Effector memory CD8-positive, alpha-beta T cell (primary cell): ENCODE measurements at places on chromosomes 11 and 22.

DNA sequence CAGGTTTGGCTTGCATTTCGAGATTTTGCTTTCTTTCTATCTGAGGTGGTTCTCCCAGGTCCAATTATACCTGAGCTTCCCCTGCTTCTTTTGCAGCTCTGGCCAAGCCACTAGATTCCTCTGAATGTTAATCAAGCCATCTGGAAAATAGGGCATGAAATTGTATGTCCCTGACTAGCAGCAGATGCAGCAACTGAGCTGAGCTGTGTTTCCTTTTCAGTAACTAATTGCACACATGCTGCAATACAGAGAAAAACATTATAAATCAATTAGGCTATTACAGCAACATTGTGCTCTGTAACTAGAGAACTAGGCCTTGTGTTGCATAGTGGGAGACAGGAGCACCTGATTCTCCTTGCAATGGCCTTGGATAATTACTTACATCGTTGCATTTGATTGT is 408.3 kb downstream of the ETS1 start:
- DNase-seq: no peak

DNA sequence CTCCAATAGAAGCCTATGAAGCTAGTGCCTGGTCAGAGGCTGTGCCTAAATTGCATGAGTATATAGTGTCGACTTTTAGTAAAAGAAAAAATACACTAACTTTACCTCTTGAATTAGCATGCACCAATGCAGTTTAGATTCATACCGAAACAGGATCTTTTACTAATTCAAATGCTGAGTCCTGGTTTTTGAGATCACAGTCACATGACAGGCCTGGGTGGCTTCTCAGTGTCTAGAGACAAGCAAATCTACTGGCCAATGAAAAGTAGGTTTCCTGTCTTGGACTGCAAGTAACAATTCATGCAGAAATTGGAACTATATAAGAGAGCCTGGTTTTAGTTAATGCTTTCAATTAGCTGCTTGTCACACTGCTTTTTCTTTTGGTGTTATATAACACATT is 7.2 kb downstream of the ARHGEF12 start:
- DNase-seq: no peak

- DNase-seq: no peak
Measured at GRCh38 chr11:9530020-9530621, 43.3 kb upstream of the WEE1 start.

GRCh38 chr11:122230385-122230755 is 114.4 kb upstream of the BLID start:
- DNase-seq: no peak

DNA sequence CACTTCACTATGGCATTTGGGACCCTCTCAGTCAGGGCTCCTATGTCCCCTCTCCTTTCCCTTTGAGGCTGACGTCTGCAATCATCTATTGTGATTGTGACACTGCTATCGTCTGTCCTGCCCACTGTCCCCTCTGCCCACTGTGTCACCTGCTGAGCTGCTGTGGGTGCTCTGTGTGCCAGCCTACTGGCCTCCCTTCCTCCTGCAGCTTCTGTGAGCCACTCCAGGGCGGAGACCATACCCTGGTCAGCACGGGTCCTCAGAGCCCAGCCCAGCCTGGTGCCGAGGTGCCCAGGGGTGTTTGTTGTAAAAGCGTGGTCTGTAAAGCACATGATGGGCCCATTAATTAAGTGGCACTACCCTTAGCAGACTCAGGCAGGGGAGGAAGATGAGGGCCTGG is 29.4 kb downstream of the MPPED1 start:
- no peak for DNase-seq

GRCh38 chr11:8681837-8682302 is 595 bp downstream of the TRIM66 start:
- peak; percentile 8 for DNase-seq

GRCh38 chr22:19604711-19605268 is 80.6 kb upstream of the CLDN5 start:
- no peak for DNase-seq

DNA sequence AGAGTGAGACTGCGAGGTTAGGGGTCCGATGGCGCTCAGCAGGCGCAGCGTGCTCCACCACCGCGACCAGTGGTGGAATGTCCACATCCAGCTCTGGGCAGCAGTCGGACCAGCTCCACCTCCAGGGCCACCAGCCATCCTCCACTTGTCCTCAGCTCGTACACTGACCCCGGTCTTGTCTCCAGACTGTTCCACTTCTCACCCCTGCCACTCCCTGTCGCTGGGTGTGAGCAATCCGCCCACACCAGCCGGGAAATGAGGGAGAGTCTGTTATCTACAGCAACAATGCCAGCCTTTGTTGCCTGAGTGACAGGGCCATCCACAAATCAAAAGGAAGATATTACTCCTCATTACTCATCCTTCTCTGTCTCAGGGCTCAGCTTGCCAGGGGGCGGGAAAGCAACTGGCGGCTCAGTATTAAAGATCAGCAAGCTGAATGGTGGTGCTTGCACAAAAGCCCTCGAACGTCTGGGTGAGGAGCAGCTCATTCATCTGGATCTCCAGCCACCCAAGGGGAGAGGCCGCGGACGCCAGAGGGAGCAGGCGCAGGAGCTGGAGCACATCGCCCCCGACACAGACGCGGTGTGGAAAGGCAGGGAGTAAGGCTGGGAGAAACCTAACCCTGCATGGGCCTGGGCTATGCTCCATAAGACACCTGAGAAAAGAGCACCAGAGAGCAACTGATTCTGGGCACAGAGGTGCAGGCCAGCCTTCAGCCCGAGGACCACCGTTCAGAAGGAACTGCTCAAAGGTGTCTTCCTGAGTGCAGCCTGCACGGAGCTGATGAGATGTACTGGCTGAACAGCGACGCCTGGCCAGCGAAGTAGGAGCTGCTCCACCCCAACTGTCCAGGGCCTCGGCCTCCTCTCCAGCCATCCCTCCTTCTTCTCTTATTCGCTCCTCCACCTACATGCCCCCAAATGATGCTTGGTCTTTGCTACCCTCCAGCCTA is 21.9 kb downstream of the IGSF9B start:
- DNase-seq: no peak

DNA sequence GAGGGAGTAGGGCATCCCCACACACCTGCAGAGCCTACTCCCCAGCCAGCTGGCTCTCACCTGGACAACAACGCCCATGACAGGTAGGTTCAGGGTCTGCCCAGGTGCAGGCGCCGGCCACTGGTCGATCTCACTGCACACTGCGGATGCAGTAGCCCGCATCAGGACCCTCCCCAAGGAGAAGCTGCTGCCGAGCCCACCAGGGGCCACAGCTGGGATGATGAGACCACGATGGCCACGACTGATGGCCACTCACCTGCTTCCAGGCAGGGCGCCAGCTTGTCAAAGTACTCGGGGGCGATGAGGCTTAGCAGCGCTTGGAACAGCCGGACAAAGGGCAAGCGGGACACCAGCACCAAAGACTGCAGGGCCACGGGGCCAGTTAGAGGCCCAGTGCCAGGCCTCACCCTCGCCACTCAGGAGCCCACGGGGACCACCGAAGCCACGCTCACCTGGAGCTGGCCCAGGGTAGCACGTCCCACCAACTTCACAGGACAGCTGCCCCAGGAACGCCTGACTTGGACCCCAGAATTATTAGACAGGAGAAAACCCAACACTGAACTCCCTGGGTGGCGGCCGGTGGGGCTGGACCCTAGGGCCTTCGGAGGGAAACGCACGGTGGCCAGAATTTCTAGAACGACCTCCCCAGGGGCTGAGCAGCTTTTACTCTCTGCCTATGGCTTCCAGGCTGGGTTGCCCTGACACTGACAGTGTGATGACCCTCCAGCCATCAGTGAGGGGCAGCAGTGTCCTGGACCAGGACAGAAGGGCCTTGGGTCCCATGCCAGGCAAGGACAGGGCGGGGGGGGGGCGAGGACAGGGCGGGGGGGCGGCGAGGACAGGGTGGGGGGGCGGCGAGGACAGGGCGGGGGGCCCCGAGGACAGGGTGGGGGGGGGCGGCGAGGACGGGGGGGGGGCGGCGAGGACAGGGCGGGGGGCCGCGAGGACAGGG is 8.9 kb upstream of the PLXNB2 start:
- DNase-seq: no peak

DNA sequence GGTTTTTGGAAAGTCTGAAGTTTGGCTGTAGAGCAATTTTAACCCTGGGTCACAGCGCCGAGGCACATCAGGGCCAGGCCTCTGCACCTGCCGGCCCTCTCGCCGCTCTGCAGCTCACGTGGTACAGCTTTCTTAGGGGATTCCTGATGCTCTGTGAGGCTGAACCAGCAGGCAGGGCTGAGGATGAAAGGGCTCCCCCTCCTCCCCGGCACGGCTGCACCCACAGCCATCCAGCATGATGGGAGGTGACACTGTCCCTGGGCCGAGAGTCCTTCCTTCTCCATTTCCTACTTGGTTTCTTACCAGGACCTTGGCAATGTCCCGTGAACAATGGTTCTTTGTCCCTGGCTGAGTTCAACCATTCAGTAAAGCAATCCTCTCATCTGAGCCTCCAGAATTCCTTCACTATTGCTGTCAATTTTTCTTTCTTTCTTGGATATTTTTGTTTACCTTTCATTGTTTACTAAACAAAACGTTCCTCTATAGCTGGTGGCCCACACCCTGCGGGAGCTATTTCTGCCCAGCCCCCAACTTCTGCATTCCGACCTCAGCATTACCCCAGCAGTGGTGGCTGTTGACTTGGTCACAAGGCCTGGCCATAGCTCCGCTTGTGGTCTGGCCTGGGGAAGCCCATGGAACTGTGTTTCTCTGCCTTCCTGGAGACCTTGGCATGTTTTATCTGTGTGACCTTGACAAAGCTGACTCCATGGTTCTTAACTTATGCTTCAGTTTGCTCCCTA is 172.8 kb upstream of the B3GAT1 start:
- no peak for DNase-seq

GRCh38 chr11:46162700-46163099 is 41.4 kb upstream of the PHF21A start:
- DNase-seq: no peak

DNA sequence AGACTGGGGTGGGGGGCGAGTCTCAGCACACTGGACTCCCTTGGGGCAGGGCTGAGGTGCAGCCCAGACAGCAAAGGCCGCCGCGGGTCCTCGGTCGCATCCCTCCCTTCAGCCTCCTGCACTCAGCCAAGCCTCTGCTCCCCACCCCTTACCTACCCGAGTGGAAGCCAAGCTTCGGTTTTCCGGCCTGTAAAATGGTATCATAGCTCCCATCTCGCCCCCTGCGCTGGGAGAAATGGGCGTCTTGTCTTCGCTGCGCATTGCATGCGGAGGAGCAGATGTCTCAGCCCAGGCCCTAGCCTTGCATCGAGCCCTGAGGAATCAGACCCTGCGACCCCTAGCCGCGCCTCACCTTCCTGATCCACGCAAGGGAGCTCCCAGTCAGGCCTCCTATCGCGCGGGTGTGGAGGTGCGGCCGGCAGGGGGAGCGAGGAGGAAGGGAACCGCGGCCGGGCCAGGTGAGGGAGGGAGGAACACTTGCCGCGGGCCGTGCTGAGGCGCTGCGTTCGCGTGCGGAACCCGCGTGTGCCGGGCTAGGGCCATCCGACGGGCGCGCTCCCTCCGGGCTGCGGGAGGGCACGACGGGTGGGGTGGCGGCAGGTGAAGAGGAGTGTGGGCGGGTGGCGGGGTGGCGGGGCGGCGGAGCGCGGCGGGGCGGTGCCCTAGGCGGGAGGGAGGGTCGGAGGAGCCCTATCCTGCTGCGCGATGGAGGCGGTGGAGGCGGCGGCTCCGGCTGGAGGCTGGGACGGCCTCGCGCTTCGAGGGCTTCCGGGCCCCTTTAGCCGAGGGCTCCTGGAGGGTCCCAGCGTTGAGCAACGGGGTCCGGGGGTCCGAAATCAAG is 4.1 kb upstream of the TBX1 start:
- peak; percentile 47 for DNase-seq

- no peak for DNase-seq
Measured at GRCh38 chr11:8237453-8237852, 26.2 kb downstream of the LMO1 start.

DNA sequence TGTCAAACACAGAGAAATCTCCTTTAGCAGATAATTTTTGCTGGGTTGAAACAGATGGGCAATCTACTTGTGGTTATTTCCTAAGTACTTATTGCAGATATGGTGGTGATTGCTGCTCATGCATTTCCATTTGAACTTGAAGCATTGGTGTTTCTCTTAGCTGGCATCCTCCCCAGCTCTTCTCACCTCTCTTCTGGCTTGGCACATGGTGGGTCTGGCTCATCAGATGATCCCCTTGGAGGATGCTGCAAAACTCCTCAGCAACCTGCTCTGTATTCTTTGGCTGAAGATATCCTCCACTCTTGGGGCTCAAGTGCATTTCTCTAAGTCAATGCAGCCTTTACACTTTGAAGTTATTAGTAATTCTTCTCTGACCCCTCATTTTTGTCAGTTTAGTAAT is 87.3 kb upstream of the MYO18B start:
- DNase-seq: no peak

- no peak for DNase-seq
Measured at GRCh38 chr22:41664490-41664889, 24.2 kb downstream of the SNU13 start.

DNA sequence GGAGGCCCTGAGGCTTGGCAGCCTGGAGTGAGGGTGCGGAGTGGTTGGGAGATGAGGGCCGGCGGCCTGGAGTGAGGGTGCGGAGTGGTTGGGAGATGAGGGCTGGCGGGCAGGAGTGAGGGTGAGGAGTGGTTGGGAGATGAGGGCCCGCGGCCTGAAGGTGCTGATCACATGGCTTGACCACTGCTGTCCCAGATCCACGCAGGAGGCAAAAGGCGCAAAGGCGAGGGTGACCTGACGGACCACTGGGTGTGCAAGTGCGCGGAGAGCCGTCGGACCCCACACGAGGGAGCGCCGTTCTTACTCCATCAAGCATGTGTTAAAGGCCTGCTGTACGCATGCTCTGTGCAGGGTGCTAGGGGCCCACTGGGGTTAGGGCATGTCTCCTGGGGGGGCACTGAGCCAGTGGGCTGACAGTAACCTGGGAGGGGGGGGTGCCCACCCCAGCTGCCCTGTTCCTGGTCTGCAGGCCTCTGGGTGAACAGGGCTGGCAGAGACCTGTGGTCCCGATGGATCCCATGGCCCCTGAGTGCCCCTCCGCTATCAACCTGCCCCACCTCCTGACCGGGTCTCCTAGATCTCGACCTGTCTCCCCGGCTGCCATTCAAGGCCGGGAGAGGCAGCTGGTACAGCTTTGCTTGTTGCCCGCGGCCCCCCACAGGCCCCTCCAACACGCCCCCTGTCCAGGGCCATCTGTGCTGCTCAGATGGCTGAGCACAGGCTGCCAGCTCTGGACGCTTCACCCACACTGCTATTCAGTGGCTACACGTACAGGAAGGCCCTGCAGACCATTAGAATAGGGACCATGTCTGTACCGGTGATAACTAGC is 21.1 kb downstream of the MRGPRD start:
- no peak for DNase-seq

DNA sequence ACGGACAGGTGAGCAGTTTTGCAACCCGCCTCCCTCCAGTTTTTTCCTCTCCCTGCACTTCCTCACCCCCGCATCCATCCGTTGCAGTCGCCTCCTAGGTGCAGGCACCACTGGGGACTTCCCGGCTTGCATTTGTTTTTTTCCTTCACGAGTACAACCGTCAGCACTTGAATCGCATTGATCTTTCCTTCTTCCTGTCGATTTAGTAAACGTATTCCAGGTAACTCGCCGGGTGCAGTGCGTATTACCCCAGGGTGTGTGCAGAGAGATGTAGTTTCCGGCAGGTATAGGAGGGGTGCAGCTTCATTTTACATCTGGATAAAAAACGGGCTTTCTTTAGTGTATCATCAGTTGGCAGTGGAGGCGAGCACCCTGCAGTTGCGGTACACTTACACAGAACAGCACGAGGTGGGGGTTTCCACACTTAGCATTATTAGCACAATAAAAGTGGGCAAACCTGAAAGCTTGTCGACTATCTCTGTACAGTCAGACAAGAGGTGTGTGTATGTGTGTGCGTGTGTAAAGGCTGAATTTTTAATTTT is at the start of gene SORL1-AS1:
SORL1-AS1 (minus strand) TSS at position 359 of the 542 bp plus-strand sequence.
- peak; percentile 43 for DNase-seq
